DMS 273 treated with DMSO at 0.1 percent for 48 hours (cell line): ENCODE measurements at places on chromosomes 16 and 17.

- DNase-seq, result no peak
Observed at GRCh38 chr17:30468465-30468864, 8.7 kb upstream of the GOSR1 start.

- no peak for DNase-seq
Observed at GRCh38 chr16:1863681-1864460, 8.1 kb downstream of the MEIOB start.

DNA sequence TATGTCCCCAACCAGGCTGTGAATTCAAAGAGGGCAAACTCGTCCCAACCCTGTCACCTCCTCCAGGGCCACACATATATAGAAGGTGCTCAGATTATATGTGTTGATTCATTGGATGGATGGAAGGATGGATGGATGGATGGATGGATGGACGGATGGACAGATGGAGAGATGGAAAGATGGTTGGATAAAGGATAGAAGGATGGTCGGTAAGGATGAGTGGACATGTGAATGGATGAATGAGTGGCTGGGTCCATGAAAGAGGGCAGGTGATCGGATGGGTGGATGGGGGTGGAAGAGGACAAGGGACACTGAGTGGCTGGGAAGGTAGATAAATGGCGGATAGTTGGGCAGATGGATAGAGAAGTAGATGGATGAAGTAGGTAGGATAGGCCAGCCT lies 30.1 kb downstream of the TRPV3 start:
- no peak for DNase-seq

DNA sequence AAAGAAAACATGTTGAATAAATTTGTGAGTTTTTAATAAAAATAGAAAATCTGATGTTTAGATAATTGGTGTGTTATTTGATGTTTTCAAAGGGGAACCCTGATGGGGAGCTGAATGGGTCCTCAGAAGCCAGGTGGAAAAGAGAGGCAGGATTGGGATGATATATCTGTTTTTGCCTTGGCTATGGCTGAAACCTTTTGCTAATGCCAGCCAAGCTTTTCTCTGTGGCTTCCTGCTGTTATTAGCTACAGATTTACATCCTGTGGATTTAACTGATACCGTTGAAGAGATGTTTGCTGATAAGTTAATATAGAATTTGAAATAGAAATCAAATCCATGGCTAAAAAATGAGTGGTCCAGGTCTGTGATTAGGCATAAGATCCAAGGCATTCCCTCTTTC lies 4.2 kb upstream of the AATF start:
- DNase-seq, result no peak

DNA sequence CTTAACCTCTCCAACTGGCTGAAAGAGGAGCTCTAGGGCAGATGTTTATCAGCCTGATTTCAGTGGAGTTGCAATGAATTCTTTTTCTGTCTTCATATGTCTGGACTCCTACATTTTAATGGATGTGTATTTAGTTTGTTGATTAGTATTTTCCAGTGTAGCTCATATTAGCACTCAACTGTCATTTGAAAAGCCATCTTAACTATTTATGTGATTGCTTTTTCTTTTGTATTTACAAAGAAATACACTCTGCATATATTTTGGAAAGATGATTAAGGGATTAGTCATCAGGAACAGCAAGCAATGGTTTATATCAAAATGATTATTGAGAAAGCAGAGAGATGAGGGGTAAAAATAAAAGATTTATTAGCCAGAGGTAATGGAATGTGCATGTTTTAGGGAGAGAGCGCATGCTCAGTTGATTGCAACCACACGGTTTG lies 71.1 kb downstream of the WWOX start:
- DNase-seq, result no peak

GRCh38 chr17:47301161-47301560 lies 22.6 kb upstream of the EFCAB13 start:
- no peak for DNase-seq

DNA sequence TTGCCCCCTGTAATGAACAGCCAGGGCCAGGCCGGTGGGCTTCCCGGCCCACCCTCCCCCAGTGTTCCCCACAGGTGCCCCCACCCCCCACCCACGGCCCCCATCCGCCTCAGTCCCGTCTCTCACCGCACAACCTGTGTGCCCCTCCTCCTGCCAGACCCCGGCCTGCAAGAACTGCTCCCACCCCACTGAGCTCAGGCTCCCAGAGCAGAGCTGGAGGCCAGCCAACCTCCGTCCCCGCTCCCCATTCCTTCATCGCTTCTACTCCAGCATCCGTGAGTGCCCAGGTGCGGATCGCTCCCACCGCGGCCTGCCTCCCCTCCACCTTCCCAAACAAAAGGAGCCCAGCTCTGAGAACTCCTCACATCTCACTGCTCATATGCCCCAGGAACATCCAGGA lies 4.2 kb downstream of the MVD start:
- DNase-seq, result no peak

- DNase-seq, result no peak
Observed at GRCh38 chr16:89297156-89297874, 79.8 kb downstream of the ZNF778 start.

DNA sequence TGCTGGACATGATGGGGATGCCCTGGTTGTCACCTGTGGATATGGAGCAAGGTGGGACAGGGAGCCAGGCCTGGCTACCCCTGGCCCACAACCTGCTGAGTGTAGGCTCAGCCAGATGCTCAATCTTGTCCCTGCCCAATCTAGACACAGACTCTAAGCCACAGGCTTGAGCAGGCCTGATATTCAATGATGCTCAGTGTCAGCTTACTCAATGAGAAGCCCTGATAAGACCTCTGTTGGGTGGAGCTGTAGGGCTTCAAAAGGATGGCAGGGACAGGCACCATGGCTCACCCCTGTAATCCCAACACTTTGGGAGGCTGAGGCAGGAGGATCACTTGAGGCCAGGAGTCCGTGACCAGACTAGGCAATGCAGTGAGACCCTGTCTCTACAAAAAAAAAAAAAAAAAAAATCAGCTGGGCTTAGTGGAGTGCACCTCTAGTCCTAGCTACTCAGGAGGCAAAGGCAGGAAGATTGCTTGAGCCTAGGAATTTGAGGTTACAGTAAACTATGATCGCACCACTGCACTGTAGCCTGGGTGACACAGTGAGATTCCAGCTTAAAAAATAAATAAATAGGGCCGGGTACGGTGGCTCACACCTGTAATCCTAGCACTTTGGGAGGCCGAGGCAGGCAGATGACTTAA lies 3.4 kb downstream of the LCAT start:
- DNase-seq, result no peak

- no peak for DNase-seq
Observed at GRCh38 chr16:58046054-58046881, 20.7 kb downstream of the MMP15 start.

GRCh38 chr17:18928628-18929125 lies 23.3 kb upstream of the SLC5A10 start:
- DNase-seq, result no peak

GRCh38 chr16:28183930-28184329 lies 27.8 kb downstream of the XPO6 start:
- no peak for DNase-seq

- peak; percentile 82 for DNase-seq
Observed at GRCh38 chr16:4474192-4474961, at the start of gene NMRAL1. TSS of gene NMRAL1 (minus strand) at chr16:4474625. CDS start at chr16:4474132, 493 bp downstream.

DNA sequence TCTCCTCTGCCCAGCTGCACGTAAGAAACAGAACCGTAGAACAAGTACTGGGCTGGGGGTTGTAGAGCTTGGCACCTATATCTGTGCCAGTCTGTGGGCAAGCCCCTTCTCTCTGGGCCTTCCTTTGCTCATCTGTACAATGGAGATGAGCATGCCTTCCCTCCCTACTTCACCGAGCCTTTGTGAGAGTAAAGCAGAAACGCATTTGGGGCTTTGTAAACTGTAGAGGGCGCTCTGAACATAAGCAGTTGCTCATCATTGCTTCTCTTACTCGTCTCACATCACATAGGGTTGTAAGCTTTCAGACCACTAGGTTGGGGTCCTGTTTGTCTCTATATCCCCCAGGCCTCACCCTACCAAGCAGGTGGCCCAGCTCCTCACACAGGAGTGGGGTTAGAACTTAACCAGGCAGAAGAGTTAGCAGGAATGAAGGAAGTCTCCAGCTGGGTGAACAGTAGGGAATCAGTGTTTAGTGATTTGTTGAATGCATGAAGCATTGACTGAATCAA lies 15.1 kb downstream of the SAMD14 start:
- peak; percentile 52 for DNase-seq

DNA sequence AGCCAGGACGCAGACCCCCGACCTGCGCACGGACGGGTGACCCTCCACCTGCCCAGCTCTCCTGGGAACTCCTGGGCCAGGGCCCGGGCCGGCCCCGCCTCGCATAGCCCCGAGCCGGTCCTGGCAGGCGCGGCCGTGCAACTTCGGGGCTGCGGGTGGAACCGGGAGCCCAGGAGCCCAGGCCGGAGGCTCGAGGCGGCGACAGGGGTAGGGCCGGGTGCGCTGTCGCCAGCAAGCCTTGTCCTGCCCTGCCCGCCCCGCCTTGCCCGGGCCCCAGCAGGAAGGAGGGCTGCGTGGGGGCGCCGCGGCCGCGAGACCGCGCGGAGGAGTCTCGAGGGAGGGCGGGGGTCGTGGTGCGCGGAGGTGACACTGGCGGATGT lies 408 bp downstream of the LMF1 start:
- DNase-seq, result no peak

DNA sequence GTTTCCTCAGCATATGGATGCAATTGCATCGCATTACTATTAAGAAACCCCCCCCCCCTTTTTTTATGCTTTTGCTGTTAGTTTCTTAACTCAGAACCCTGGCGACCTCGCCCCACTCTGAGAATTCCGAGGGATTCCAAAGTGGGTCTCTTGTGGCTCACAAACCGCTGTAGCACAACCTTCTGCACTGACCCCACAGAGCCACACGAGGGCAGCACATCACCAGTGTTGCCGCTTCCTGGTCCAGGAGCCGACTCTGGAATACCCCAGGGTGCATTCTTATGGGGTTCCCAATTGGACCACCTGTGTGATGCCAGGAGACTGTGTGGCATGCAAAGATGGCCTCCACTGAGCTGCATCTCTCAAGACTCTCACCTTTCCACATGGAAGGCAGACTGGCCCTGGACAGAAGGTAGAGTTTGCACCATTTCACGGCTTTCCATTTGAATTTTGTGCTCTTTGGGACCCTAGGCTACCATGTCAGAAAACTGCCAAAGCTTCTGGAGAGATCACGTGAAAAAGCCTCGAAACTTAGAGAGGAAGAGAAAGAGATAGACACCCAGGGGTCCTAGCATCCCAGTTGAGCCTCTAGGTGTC lies 432.7 kb upstream of the ASIC2 start:
- no peak for DNase-seq

GRCh38 chr16:58940609-58941008 lies 206.5 kb upstream of the GOT2 start:
- DNase-seq, result no peak

GRCh38 chr17:1002771-1003555 lies 6.0 kb downstream of the TIMM22 start:
- DNase-seq, result no peak

DNA sequence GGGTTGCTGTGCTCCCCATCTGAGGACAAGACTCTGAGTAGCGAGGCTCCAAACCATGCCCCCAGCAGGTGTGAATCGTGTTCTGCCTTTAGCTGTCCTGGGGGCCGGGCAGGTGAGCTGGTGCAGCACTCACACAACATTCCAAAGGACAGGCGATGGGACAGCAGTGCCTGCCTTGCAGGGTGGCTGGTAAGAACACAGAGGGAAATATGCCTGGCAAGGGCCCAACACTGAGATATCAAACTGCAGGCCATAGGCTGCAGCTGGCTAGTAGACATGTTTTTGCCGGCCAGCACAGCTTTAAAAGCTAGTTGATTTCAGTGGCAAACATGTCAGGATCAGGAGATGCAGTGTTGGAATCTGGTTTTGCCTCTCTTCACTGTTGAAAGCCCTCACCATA lies 23.6 kb downstream of the CLEC16A start:
- no peak for DNase-seq

DNA sequence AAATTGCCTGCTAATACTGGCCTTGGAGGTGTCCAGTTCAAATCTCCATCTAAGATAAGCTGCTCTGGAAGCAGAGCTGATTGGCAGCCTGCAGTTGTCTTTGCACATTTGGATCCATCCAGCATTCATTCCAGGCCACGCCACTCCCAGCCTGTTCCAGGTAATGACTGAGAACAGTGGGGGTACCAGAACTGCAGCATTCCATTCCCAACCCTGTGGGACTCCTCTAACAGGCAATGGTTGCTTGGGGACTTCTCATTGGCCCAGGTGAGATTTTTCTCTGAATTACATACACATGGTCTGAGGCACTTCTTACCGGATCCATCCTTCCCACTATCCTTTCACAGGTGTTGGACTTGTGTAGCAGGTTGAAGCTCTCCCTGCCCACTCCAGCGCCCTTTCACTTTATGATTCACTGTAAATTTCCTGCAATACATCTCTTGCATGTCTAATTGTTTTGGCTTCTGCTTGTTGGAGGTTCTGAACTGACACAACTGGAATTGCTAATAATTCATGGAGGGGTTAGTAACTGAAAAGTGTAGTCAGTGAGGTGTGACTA lies 206.1 kb upstream of the ZFHX3 start:
- DNase-seq, result no peak

- DNase-seq, result no peak
Observed at GRCh38 chr16:90032674-90033331, 13.5 kb upstream of the DBNDD1 start.

DNA sequence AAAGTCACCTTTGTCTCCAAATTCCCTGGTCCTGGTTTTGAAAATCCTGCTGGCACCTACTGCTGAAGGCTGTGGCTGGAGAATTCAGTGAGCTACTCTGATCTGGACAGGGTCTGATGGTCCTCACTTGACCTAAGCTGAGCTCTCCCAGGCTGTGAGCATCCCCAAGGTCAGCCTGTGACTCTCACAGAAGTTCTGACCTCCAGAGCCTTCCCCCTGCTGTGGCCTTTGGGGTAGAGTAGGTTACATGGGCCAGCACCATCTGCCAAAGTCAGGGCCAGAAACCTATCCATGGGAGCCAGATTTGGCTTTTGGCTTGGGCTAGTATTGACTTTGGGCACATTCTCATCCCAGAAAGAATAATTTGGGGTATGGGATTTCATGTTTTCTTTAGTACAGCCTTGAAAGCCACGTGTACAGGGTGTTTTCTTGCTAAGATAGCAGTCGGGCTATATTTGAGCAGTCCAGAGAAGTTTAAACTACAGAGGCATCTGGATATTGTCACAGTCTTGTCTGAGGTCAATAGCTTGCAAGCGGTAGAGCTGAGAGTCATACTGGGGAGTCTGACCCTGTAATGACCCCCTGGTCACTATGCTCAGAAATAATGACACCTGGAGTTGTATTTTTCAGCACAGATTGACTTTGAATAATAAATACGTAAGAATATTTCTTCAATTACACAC lies 6.2 kb upstream of the AGRP start:
- DNase-seq, result no peak

DNA sequence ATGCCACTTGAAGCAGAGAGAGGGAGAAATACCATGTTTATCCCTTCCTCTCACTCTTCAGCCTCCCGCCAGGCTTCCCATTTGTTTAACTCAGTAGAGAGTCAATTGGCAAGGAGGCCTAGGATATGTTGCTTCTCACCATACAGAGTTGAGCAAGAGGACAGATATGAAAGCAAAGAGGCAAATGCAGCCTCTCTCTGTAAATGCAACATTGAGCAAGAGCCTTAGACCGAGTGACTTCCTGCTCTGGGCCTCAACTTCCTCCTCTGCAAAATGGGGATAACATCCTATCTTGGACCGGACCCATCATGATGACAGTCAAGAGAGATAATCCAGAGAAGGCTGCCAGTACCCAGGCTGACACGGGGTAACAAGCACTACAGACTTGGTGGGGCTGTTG lies 36.8 kb downstream of the SOCS1 start:
- no peak for DNase-seq
